ENCODE measurements at places on chromosomes 7 and 10.

- DNase-seq = peak; percentile 26
Observed at GRCh38 chr7:10889266-10889898, 84.3 kb upstream of the PHF14 start.

DNA sequence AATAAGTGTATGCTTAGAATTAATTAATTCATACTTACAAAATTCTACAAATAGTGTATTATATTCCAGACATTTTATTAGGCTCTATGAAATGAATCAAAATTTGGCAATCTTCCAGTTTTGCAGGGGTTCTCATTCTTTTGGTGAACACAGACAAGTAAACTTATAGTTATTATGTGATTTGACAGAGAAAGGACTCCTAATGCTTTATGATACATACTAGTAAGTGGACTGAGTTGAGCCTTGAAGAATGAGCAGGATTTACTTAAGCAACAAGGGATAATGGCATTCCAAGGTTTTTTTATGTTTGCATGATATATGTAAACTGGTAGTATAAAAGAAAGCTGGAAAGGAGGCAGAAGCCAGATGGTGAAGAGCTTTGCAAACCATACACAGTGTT lies 145.7 kb upstream of the FERD3L start:
- DNase-seq = no peak

- DNase-seq = no peak
Observed at GRCh38 chr7:38840736-38841460, 68.1 kb downstream of the VPS41 start.

GRCh38 chr7:111647881-111648280 lies 85.6 kb upstream of the IMMP2L start:
- no peak for DNase-seq

- DNase-seq = no peak
Observed at GRCh38 chr10:112956631-112957350, 6.7 kb downstream of the TCF7L2 start.

DNA sequence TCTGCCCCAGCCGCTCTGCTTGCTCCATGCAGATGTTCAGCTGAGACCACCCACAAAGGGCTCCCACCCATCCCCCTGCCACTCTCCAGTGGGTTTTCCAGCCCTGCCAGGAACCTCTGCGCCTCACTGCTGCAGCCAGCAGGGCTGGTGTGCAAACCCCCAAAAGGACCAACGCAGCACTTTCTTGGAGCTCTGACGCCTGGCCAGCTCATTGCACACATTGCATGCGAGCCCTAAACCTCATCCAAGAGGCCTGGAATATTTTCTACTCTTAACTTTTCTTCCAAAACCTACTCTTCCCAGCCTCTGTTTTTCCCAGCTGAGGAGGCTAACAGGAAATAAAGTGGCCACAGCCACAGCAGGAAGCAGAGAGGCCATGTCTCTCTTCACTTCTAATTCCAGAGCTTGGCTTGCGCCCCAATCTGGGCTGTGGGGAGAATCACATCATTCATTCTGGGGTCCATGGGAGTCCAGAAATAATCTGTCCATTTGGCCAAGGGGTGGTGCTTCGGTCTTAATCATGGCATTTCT lies 4.6 kb upstream of the FAM170B start:
- DNase-seq = no peak

- DNase-seq = no peak
Observed at GRCh38 chr7:92916770-92917224, 80.4 kb upstream of the CDK6 start.

- peak; percentile 40 for DNase-seq
Observed at GRCh38 chr10:43689618-43689954, 40.9 kb upstream of the ZNF32 start.

DNA sequence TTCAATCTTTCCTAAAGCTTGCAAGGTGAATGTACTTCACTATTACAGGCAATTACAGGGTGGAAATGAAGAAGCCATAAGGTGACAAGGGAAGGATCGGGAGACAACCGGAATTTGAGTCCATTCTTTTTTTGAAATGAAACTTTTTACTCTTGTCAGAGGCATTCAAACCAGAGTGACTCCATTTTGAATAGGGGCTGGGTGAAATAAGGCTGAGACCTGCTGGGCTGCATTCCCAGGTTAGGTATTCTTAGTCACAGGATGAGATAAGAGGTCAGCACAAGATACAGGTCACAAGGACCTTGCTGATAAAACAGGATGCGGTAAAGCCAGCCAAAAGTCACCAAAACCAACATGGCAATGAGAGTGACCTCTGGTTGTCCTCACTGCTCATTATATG lies 363.3 kb downstream of the TYW1 start:
- DNase-seq = no peak

GRCh38 chr7:139618482-139619366 lies 95.2 kb downstream of the CLEC2L start:
- DNase-seq = peak; percentile 80

DNA sequence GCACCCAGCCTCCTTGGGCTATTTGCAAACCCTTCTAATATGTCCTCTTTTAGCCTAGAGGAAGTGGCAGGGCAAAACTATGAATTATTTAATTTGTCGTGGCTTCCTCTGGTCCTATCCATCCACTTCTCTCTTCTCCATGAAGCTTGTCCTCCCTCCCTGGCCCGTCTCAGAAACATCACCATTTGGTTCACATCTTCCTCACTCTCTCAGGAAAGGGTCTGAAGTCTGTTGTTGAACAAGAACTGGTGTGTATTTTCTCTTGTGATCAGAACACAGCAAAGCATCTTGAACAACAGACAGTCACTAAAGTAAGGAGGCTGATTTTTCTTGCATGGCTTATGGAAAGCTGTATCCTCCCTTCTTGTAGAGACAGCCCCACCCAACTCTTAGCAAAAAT lies 550.1 kb upstream of the NRP1 start:
- DNase-seq = no peak

GRCh38 chr7:47464266-47464665 lies 117.6 kb downstream of the TNS3 start:
- no peak for DNase-seq

Data from posterior cingulate gyrus (tissue), 11 donors.